ENCODE measurements at places on chromosomes 11 and 22.

DNA sequence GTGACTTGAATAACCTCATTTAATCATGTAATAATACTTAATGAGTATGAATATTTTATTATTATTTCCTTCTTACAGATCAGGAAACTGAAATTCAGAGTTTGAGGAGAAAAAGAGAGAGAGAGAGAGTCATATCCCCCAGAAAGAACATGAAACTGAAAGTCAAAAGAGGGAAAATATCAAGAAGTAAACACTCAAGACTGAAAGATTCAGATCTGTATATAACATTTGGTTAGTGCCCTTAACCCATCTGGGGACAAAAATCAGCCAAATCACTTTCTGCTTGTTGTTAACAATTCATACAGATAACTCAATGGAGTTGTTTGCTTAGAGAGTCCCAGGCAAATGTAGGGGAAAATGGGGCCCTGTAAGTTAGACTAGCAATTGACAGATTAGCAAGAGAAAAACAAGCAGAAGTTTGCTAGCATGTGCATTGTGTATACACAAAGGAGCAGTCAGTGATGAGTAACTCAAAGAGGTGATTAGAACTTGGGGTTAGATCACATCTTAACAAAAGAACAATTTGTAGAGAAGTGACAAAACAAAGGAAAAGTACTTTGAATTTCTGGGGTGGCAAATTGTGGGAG, 25.9 kb upstream of the MMP13 start:
- DNase-seq: peak; percentile 44
- H3K4me1 ChIP-seq: peaks cover 16% of the 10 kb centered on the region
- H3K27me3 ChIP-seq: no peaks in the 10 kb centered on the region
- H3K4me3 ChIP-seq: no peak overlapping the region
- no peak overlapping the region for H3K27ac ChIP-seq
- H3K36me3 ChIP-seq: no peaks in the 10 kb centered on the region

- H3K27me3 ChIP-seq: no peaks in the 10 kb centered on the region
- peaks cover 50% of the 10 kb centered on the region for H3K4me1 ChIP-seq
- peak overlapping the region; percentile 32 for H3K27ac ChIP-seq
- peak; percentile 39 for DNase-seq
These were observed 1.4 kb upstream of the NEAT1 start for GRCh38 chr11:65420979-65421793.

DNA sequence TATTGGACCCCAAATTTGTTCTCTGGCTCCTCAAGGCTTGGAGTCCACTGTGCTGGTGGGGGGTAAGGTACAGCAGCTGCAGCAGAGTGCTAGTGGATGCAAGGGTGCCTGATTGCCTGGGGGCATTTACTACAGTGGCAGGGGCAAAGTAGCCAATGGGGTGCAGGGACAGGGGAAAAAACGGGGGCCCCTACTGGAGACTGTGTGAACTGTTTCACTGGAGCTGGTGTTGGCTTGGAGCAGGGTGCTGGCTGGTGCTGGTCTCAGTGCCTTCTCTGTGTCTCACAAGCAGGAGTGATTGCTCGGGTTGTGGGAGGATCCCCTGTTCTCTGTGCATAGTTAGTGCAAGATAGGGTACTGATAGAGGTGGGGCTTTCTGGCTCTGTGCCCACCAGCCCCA, 935.9 kb downstream of the JRKL start:
- H3K36me3 ChIP-seq: no peaks in the 10 kb centered on the region
- no peak overlapping the region for H3K4me3 ChIP-seq
- H3K4me1 ChIP-seq: no peaks in the 10 kb centered on the region

DNA sequence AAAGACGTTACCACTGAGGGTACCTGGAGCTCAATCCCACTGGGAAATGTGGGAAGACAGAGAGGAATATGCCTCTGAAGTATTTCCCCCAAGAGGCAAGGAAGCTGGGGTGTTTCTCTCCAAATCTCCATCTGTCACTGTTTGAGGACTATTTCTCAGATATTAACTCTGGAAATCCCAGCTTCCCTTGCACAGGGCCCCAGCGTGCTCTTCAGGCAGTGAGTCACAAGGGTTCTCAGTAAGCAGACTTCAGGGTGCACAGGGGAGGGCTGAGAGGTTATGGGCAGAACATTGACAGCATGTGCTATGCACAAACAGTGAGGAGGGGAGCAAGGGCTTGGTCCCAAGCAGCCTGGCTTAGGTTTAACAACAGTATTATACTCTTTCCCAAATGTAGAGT, 60.9 kb upstream of the EED start:
- H3K36me3 ChIP-seq: no peaks in the 10 kb centered on the region
- H3K27me3 ChIP-seq: no peaks in the 10 kb centered on the region
- no peaks in the 10 kb centered on the region for H3K4me1 ChIP-seq
- no peak overlapping the region for H3K27ac ChIP-seq

DNA sequence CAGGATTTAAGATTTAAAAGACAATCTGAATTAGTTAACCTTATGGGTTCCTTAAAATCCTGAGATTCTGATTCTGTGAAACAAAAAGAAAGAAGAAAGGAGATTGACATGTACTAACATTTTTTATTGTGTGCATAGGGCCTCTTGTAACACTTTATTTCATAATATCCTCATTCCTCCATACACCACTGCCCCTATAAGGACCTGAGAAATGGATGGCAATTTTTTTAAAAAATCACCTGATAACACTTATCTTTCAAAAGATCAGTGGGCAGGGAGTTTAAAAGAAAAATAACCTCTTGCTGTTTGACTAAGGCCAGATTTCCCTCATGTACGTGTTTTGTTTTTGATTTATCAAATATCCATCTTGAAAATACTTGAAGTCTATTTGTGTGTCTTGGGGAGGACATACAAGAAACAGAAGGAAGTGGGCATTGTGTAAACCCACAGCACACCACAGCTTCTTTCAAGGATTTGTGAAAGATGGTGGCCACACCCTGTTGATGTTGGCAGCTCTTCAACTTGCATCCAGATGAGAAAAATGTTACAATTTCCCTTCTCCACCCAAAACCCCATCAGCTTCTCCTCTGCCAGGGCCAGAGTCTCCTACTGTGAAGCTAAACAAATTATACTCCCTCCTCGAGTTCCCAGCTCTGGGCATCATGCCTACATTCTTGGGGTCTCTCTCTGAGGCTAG, 35.0 kb upstream of the MPEG1 start:
- H3K4me3 ChIP-seq: no peak overlapping the region
- H3K36me3 ChIP-seq: no peaks in the 10 kb centered on the region
- DNase-seq: no peak
- H3K4me1 ChIP-seq: no peaks in the 10 kb centered on the region

- no peaks in the 10 kb centered on the region for H3K27me3 ChIP-seq
- no peak for DNase-seq
- no peaks in the 10 kb centered on the region for H3K36me3 ChIP-seq
- peaks cover 15% of the 10 kb centered on the region for H3K4me1 ChIP-seq
- no peak overlapping the region for H3K4me3 ChIP-seq
These were observed 90.8 kb upstream of the APOA1 start for GRCh38 chr11:116928102-116928777.

- H3K27me3 ChIP-seq: no peaks in the 10 kb centered on the region
- H3K36me3 ChIP-seq: peaks cover 4% of the 10 kb centered on the region
- H3K4me3 ChIP-seq: no peak overlapping the region
- no peaks in the 10 kb centered on the region for H3K4me1 ChIP-seq
- H3K27ac ChIP-seq: no peak overlapping the region
- DNase-seq: no peak
These were observed 87.4 kb downstream of the TRMU start for GRCh38 chr22:46422896-46423295.
